ENCODE measurements at places on chromosomes 2 and 18.
A peak's percentile ranks its signal among the peaks of the same experiment; 100 is the strongest.

DNA sequence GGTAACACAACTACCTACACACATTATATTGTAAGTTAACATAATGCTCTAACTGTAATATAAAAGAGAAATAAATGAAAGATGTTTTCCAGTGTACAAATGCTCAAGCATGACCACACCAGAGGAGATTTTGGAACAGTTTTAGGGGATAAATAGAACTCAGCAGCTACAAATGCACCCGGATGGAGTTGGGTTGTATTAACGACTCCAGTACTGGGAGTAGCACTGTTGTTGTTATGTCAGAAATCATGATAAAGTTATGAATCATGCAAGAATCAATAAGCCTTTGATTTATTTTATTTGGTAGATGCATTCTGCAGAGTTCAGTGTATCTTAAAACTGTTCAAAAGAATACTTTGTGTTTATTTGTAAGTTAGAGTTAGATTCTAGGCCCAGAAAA lies 126.9 kb downstream of the MAP3K20 start:
- DNase-seq, result peak; percentile 6

DNA sequence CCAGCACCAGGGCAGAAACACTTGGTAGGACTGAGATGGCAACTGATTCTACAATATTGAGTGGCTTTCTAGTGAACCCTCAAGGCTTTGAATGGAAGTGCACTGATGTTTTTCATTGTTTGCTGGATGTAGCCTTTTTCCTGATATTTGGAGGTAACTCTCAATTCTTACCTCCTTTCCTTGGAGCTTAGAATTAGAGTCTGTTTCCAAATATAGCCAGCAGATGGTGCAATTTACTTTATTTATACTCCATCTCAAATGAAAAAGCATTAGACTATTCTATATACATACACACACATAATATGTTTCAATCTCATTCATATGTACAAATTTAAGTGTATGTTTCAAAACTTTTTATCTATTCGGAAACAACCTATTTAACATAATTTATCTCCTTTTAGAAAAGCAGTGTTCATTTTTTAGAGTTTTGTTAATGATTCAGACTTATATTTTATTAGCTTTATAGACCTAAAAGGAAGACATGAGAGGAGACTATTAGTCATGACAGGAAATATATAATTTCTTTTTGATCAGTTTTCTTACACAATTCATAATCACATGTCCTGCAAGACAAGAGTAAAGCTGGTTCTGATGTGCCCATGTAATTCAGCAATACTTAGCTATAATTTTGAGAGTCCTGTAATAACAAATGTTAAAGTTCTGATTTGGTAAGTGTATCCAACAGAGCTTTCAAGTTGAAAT lies 124.8 kb downstream of the NUP35 start:
- DNase-seq, result peak; percentile 60

GRCh38 chr2:9762164-9762563 lies 81.1 kb upstream of the TAF1B start:
- DNase-seq, result no peak

- DNase-seq, result no peak
Measured at GRCh38 chr2:129334128-129334527, 645.3 kb upstream of the RAB6C start.

- DNase-seq, result no peak
Measured at GRCh38 chr2:236550290-236550689, 19.3 kb upstream of the ACKR3 start.

DNA sequence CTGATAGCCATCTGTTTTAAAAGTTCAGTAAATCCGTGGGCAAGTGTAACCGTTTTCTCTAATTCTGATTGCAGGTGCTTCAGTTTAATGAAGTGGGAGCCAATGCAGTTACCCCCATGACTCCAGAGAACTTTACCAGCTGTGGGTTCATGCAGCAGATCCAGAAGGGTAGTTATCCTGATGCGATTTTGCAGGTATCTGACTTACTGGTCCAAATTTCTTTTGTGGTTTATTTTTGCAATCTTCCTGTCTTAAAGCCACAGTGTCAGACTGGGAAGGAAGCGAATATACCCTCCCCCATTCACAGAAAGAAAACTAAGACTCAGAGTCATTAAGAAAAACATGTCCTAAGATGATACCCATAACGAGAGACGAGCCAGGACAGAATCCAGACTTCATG lies 7.7 kb downstream of the SERPINB2 start:
- no peak for DNase-seq

- DNase-seq, result no peak
Measured at GRCh38 chr2:83055376-83056010, 1403.6 kb downstream of the SUCLG1 start.

- DNase-seq, result no peak
Measured at GRCh38 chr2:18456026-18456425, 104.4 kb downstream of the RDH14 start.

DNA sequence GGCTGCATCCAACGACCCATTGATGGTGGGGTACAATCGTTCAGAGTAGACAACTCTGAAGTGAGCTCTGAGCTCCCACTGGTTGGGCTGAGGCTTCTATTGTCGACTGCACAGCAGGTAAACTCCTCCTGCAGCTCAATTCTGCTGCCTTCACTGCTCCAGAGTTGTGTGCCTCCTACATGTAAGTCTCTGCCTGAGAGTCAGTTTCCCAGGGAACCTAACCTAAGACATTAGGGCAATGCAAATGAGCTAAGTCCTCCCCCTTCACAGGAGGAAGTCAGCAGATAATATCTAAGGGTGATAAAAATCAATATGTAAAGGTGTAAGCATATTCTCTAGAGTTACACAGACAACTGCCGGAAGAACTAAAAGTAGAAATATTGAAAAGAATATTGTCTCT lies 22.5 kb upstream of the ACYP2 start:
- DNase-seq, result peak; percentile 87

DNA sequence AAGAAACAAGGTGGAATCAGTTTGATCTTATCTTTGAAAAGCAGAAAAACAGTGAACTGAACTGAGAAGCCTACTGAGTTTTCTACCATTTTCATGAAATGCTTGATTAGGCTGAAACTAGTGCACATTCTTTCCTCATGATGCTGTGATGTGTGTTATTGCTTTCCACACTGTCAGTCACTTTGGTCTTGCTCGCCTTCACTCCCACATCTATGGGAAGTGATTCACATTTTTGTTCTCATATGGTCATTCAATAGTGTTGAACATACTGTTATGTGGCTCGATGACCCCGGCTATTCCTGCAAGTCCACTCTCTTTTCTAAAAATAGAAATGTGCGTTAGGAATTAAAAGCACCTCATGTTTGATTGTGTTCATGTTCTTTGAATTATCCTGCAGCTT lies 129.7 kb downstream of the TGIF1 start:
- DNase-seq, result peak; percentile 30

- DNase-seq, result no peak
Measured at GRCh38 chr18:56711708-56712445, 60.7 kb downstream of the WDR7 start.
